ENCODE measurements at places on chromosomes 5 and 9. TPM values are rescaled to one million over a fixed set of nuclear protein-coding genes. Genes with fewer than 3 reads are reported as not detected.
A peak's percentile ranks its signal among the peaks of the same experiment; 100 is the strongest.

Gene YIPF5
- total RNA-seq: 45.3 TPM

Gene MYORG
- total RNA-seq: 3.4 TPM

Gene ARPC5L
- total RNA-seq: 41.1 TPM

Gene ALDH1A1
- total RNA-seq: 427 TPM

DNA sequence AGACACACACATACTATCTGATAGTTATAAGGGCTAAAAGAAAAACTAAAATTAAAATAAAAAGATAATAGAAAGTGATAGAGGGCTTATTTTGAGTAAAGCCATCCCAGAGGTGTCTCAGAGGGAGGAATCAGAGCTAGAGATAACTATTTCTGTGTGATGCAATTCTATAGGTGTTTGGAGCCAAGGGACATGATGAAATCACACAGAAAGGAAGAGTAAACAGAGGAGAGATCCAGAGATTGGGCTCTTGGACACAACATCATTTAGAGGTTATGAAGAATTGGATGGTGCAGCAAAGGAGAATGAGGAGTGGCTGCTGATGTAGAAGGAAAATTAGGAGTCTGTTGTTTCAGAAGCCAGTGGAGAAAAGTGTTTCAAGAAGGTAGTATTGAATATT lies 393.5 kb downstream of the DIRAS2 start:
- no peak for DNase-seq

DNA sequence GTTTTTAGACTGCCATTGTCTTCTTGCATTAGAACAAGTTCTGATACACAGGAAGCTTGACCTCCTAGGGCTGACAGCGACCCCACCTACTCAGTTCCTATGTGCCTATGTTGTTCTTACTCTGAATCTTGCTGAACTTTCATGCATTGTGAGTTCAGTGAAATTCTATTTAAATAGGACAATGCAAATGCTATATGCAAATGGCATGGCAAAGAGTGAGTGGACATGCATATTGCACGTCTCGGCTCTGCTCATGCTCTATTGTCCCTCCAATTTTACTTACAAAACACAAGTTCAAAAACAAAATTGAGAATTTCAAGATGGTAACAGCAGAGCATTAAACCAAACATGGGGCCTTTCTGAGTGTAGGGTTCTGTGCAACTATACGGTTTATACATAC lies 5.3 kb upstream of the DCP2 start:
- no peak for DNase-seq

DNA sequence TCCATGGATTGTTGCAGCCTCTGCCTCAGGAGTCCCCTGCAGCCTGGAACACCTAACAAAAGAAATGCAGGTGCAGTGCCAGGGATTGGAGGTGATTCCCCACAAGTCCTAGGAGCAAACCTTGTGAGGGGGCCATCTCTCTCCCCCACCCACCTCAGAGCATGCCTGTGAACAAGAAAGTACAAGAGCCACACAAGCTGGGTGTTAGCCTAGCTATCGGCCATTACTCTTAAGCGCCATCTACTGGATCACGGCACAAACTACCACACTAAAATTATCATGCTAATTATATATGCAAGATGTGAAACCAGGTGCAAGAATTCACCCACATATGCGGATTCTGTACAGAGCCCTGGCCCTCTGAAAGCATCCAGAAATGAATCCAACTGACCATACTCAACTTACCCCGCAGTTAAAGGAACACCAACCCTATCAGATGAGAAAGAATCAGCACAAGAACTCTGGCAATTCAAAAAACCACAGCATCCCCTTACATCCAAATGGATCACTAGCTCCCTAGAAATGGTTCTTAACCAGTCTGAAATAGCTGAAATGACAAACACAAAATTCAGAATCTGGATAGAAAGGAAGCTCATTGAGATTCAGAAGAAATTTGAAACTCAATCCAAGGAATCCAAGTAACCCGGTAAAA lies 16.5 kb upstream of the PRSS3 start:
- DNase-seq: peak; percentile 17

GRCh38 chr9:79565245-79565644 lies 6.5 kb upstream of the TLE4 start:
- DNase-seq: no peak

DNA sequence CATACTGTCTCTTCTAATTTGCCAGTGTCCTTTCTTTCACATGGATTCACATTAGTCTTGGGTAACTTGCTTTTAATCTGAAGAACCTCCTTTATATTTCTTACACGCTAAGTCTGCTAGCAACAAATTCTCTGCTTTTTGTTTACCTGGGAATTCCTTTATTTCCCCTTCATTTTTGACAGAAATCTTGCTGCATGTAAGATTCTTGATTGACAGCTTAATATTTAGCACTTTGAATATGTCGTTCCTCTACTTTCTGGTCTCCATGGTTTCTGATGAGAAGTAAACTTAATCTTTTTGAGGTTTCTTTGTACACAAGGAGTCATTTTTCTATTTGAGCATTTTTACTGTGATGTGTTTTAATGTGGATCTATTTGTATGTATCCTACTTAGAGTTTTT lies 6.2 kb upstream of the PTPDC1 start:
- no peak for DNase-seq

- no peak for DNase-seq
Measured at GRCh38 chr5:140925806-140926442, at the start of gene PCDHAC1. Gene PCDHAC1 (plus strand): TSS chr5:140926299. CDS start chr5:140926893, 594 bp downstream.

- no peak for DNase-seq
Measured at GRCh38 chr5:160475864-160476438, 54.3 kb downstream of the PTTG1 start.

DNA sequence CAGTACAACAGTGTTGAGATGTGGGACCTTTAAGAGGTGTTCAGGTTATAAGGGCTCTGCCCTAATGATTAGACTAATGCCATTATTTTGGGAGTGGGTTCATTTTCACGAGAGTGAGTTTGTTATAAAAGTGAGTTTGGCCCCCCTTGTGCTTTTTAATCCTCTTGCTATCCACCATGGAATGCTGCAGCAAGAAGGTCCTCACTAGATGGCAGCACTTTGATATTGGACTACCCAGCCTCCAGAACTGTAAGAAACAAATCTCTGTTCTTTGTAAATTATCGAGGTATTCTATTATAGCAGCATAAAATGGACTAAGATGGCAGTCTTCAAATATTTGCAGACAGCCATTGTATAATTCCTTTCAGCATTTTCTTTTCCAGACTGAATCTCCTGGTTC lies 212.4 kb downstream of the LRRC70 start:
- no peak for DNase-seq

GRCh38 chr5:102666164-102666946 lies 88.8 kb upstream of the PAM start:
- no peak for DNase-seq
